Posterior vena cava (tissue), 2 donors: ENCODE measurements at places on chromosomes 11 and 22.

GRCh38 chr11:74749127-74749964 lies 697 bp downstream of the RNF169 start:
- no peak for DNase-seq

DNA sequence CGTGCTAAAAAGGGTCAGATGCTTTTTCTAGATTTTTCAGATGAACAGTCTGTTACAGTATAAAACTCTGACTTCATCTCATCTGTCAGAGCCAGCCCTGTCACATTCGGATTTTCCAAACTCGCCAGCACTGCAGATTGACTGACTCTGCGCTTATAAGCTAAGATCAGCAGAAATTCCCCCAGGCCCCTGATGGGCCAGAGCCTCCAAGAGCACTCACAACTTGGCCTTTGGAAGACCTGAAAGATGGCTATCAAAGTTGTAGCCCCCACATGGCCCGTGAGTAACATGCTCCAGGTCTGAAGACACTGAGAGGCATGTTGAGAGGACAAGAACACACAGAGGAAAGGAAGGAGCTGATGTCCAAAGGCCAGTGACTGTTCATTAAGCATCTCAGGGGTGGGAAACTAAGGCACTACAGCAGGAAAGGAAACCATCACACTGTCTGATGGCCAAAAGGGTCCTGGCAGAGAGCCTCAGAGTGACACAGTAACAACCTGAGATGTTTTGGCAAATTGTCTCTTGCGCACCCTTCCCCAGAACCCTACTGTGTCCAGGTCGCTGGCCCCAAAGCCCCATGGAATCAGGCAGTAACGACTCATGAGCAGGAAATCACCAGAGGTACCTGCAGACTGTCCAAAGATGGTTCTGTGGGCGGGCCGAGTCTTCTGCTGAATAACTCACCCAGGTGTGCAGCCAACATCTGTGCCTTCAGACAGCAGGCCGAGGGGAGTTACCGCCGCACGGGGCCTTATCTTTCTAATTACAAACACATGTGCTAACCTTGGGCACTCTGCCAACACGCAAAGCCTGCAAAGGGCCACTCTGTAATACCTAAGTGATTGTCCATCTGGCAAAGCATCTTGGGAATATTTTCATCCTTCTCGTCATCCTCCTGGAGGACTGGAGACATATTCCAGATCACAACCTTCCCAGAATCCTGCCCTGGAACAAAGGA lies 23.6 kb downstream of the HIRA start:
- DNase-seq = no peak

DNA sequence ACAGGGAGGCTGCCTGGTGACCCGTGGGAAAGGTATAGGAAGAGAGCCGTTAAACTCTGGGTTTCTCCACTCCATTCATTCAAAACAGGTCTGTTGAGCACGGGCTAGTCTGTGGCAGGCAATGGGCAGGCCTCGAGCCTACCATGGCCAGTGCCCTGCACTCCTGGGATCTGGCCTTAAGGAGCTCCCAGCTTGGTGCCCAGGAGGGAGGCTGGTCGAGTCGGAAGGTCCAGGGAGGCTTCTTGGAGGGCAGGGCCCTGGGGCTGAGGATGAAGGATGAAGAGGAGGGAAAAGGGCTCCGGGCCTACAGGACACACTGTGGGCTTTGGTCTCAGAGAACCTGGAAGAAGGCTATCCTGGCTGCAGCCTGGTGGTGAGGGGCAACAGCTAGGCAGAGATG lies 41.9 kb upstream of the MN1 start:
- DNase-seq = no peak

- peak; percentile 93 for DNase-seq
Observed at GRCh38 chr22:23225724-23226496, 45.6 kb downstream of the BCR start.

DNA sequence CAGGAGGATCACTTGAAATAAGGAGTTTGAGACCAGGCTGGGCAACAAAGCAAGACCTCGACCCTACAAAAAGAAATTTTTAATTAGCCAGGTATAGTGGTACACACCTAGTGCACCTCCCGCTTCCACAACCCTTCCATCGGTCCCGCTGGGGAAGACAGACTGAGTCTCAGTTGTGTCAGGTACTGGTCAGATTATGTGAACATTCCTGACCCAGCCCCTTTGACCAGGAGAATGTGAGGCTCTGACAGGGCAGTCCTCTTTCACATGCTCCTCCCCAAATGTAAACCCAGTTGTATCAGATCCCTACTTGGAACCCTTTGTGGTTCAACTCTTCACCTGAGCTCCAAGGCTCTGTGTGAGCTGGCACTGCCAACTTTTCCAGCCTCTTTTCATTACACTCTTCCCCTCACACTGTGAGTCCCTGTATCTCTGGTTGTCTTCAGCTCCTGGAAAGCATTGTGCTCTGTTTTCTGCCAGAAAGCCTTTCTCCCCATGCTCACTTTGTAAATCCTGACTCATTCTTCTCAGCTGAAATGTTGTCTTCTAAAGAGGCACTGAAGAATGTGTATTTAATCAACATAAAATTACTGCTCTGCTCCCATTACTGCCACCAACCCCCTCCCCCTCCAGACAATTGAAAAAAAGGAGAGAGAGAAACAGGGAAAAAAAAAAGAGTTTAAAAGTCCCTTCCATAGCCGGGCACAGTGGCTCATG lies 2.1 kb upstream of the TTLL12 start:
- DNase-seq = no peak

- peak; percentile 69 for DNase-seq
Observed at GRCh38 chr11:64694821-64695365, 28.1 kb downstream of the NRXN2 start.

DNA sequence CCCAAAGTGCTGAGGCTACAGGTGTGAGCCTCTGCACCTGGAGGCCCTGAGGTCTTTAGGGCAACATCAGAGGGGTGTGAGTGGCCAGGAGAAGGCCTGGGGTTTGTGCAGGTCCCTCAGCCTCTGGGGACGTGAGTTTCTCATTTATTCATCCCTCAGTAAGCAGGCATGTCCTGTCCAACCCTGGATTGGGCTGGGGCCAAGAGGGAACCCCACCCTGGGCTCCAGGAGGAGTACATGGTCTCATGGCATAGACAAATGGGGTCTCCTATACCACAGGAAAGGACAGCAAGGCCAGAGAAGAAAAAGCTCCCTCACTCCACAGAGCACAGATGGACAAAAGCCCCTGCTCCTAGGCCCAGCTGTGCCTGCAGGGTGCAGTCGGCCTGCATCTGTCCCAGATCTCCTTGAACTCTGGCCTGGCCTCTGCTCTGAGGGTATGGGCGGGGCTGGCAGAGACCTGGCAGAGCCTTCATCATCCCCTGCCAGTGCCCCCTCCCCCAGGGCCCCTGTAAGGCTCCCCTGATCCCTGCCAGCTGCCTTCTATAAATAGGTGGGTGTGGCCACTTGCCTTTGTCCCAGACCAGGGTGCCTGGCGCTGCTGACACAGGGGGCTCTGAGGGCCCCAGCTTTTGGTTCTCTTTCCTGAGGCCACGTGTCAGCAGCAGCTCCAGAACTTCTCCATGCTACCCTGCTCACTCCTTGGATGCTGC lies 34.6 kb downstream of the A4GALT start:
- no peak for DNase-seq

GRCh38 chr11:36620246-36620645 lies 22.2 kb upstream of the RAG2 start:
- no peak for DNase-seq

GRCh38 chr22:23279781-23280180 lies 99.5 kb downstream of the BCR start:
- no peak for DNase-seq

DNA sequence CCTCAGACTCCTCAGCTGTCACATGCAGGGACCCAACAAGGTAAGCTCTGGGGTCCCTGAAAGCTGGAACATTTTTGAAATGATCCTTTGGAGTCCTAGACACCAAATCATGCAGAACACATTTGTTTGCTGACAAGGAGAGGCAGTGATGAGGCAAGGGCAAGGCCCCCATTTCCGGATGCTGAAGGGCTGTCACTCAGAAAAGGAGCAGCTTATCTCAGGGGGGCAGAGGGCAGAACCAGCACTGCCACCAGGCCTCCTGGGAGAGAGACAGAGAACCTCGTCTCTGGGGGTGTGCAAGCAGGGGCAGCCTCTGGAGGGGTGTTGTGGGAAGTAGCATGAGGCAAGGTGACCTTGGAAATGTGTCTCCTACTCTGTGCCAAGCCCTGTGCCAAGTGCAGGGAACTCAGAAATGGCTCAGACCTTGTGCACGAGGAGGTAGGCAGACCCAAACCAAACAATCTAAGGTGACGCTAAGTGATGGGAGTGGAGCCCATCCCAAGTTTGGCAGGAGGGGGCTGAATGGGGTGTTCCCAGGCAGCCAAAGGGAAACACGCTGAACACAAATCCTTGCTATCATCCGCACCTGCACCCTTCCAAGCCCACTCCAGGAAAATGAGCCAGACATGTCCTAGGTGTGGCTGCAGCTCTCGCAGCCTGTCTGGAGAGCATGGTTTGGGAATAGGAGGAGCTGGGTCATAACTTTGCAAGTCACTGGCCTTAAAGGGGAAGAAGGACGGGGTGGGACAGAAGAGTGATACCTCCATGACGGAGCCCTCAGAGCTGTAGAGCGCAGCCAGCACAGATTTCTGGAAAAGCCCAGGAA lies 94.2 kb downstream of the PDE2A start:
- peak; percentile 23 for DNase-seq

DNA sequence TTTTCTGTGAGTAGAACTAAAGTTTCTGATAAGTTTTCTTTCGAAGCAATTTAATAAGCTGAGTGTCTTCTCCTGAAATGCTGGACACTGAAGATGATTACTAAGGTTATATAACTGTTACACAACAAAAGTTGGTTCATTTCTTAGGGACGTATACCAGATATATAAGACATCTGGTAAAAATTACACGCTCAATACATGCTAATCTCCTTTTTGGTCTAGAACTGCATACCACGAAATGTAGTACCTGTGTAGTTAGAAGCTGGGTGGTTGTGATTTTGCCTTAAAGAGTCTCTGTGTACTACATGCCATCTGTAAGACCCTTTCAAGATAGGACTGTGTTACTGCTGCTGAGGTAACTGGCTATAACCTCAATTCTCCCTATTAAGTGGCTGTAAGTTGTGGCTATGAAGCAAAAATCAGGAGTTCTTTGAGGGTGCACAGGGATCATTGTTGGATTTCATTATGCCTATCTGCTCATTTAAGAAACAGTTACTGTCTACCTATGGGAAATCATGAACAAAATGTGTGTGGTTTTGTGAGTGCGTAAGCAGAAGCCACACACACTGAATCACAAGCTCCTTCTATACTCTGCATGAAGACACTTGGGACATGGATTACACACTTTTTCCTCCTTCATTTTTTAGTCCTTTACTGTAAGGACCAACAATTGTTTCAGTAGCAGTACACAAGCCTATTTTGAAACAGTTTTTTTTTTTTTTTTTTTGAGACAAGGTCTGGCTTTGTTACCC lies 195.9 kb downstream of the SWAP70 start:
- DNase-seq = no peak

DNA sequence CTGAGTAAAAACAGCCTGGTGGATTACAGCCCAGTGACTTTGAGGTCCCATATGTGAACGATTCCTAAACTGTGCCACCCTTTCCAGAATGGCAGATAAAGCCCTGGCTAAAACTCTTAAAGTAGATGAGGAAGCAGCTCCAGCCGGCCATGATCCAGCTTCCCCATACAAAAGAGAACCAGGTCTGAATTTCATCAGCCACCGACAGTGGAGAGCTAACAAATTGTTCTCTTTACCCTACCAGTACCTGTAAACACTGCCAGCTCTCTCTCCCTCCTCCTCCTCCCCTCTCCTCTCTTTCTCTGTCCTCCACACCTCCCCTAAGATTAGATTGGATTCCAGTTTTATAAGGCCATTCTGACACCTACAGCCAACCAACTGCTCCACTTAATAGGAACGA lies 176.9 kb downstream of the DSCAML1 start:
- DNase-seq = peak; percentile 28

- DNase-seq = peak; percentile 37
Observed at GRCh38 chr11:119772641-119773415, 43.8 kb upstream of the NECTIN1 start.

DNA sequence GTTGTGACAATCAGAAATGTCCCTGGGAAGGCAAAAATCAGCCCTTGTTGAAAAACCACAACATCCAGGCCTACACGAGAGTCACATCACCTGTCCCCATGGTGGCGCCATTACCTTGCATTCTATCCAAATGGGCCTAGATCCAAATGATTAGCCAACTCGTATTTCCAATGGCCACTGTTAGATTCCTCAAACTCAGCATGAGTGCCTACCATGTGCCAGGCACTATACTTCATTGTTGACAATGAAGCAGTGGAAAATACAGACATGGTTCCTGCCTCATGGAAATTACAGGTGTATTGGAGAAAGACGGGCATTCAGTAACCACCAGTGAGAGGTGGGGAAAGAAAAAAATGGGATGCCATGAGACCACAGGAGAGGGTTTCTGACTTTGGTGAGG lies 29.8 kb upstream of the CREB3L1 start:
- DNase-seq = no peak

DNA sequence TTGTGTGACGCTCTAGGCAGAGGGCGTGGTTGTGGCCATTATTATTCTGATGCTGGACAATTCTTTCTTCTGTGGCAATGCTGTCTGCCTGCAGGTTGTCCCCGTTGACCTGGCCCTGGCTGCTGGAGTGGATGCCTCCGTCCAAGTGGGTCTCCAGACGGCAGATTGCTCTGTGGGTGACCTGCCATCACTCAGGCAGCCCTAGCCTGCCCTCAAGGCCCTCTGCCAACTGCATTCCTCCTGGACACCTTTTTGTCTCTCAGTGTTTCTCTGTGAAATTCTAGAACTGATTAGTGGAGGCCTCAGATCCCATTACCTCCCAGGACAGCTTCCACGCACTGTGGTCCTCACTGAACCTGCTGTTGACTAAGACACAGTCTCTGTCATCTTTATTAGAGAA lies 86.7 kb downstream of the TBC1D22A start:
- no peak for DNase-seq

DNA sequence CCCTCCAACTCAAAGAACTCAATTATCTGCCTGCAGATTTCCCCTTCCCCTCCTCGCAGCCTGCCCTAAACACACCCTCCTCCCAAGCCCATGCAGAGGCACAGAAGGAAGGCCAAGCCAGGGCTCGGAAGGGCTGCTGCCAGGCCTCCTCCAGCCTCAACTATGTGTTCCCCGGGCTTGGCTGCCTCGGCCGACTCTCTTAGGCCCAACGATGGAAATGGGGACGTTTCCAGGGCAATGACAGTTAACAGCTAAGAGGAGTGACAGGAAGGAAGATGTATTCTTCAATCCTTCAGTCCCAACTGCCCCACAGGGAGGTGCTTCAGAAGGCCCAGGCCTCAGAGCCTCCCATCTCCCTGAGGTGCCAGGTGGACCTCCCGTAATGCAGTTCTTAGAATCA lies 104.0 kb upstream of the AKIP1 start:
- DNase-seq = no peak

GRCh38 chr22:18000441-18001039 lies 23.8 kb downstream of the MICAL3 start:
- no peak for DNase-seq

GRCh38 chr22:48476577-48476976 lies 1351.1 kb downstream of the BRD1 start:
- no peak for DNase-seq

GRCh38 chr11:46452918-46453517 lies 61.4 kb upstream of the CHRM4 start:
- DNase-seq = no peak
